Coronary artery (tissue), 2 donors: ENCODE measurements at places on chromosomes 3 and 15.

DNA sequence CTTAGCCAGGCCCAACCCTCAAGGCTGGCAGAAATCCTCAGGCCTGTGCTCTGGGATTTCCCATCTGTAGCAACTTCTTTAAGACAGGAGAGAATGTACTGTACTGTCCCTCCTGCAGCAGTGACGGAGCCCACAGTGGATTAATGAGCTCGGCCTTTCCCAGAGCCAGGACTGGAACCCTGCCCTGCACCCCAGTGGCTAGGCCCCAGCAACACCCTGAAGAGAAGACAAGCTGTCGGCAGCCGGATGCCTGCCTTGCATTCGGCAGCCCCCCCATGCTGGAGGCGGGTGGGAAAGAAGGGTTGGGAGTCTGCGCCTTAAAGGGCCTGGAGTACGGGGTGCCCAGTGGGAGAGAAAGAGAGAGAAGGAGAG, 32.0 kb downstream of the KLHL25 start:
- DNase-seq = no peak

DNA sequence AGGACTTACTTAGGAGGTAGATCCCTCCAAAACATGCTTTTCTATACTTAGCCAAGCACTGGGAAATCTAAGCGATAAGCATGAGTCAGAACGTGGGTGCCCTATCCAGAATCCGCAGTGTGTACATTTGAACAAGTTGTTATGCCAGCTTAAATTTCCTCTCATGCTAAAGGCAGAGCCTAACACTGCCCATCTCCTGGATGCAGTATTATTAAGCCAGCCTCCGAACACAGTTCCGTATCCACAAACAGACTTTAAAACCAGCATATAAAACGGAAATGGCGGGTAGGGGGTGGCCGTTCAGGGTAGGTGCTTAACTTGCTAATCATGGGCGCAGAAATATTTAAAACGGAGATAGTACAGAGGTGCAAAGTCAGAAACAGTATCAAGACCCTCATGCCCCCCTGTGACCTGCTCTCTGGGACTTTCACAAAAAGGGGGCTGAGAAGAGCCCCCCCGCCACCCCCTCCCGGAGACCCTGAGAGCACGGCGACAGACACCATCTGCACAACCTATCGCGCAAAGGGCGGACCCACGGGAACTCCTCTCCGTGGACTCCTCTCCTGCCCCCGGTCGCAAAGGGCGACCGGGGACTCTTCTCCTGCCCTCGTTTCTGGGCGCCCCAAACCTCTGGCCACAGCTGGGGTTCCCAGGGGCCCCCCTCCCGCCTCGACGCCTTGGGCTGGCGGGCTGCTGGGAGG, 889 bp upstream of the LRRIQ4 start:
- no peak for DNase-seq

- DNase-seq = peak; percentile 87
Measured at GRCh38 chr3:123076496-123077418, 9.9 kb downstream of the PDIA5 start.

DNA sequence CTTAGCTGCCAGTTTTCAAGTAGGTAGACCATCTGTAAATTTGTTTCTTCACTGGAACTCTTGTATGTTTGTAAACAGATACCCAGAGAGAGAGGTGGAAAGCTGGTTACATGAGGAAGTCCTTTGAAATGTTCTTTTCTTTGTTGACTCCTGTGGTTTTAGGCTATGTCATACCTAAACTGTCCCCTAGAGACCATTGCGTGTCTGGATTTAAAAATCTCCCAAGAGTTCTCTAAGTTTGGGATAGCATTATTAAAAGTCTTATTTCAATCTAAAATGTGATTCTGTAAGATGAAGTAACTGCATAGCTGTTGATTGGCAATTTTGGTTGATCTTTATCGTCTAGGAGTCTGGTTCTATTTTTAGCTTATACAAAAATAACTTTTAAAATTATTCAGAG, 127.2 kb downstream of the GHSR start:
- no peak for DNase-seq

- no peak for DNase-seq
Measured at GRCh38 chr15:58398071-58398470, 33.7 kb upstream of the LIPC start.

DNA sequence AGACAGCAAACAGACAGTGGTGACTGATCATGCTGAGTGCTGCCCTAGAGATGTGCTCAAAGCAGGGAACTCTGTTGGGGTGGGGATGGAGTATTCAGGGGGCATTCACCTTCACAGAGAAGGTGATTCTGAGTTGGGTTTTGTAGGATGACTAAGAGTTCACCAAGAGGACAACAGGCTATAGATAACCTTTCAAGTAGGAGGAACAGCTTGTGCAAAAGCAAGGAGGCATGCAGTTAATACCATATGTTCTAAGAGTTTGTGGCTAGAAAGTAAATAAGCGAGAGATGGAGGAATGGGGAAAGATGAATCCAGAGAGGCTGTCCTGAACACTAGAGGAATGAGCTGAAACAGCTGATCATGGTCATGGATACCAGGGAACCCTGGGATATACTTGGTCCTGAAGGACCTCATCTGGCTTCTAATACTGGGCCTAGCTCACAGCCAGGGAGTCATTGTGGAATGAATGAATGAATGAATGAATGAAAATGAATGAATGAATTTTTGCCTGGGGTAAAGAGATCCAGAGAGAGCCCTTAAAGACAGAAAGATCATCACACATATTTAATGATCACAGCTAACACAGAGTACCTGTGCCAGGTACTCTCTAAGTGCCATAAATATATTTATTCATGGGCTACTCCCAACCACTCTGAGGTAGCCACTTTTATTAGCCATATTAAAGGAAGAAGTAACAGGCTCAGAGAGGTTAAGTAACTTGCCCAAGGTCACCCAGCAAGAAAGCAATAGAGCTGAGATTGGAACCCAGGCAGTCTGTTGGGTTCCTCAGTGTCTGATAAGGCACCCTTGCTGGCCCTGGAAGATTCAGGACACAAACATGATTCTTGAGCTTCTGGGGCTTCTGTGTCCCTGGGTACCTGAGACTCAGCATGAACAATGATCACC, 22.0 kb downstream of the SMAD6 start:
- no peak for DNase-seq

DNA sequence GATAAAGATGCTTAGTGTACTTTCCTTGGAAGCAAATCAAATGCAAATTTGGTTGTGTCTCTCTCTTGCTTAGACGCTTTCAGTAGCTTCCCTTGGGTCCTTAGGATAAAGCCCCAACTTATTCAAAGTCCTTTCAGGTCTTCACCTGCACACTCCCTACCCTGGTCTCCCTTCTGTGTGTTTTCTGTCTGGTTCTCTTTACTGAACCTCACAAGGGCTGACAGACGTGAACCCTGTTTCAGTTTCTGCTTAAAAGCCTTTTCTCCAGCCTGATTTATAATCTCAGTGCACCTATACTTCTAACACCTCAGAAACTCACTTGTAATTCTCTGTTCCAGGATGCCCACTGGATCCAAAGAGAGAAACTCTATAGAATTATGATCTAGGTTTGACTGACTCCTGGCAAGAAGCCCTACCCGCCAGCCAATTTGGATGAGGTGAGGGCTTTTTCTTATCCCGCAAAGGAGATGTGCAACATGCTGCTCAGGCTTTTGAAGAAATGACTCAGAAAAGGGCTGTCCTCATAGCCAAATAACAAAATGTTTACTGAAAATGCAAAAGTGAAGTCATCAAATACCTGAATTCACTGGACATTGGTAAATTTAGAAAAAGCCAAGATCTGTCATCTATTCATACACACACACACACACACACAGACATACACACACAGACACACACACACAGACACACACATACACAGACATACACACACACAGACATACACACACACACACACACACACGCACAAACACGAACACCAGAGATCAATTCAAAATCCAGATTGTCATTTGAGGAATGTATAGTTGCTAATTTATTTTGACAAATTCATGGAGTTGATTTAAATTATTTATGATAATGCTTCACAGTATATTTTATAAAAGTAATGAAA, 102.4 kb upstream of the EOMES start:
- no peak for DNase-seq

GRCh38 chr3:141940194-141940776, 63.8 kb downstream of the ATP1B3 start:
- DNase-seq = no peak

- DNase-seq = no peak
Measured at GRCh38 chr3:43155464-43156121, 49.7 kb upstream of the POMGNT2 start.
